ENCODE measurements at places on chromosomes 16 and 17. TPM values are rescaled to one million over a fixed set of nuclear protein-coding genes. Genes with fewer than 3 reads are reported as not detected.

The CDRT15L2 gene
- total RNA-seq, result not detected

The SLC6A2 gene
- total RNA-seq, result not detected

The TP53TG3D gene
- total RNA-seq, result not detected

The TERB1 gene
- total RNA-seq, result not detected

The ASPHD1 gene
- total RNA-seq, result 0.48 TPM

The CORO6 gene
- total RNA-seq, result 9.9 TPM

All from aorta (tissue), 5 donors.